OCI-M1 (cell line): ENCODE measurements at places on chromosomes 4 and X.

GRCh38 chr4:36292556-36293188, 11.3 kb downstream of the DTHD1 start:
- DNase-seq = peak; percentile 24

GRCh38 chr4:94758700-94759399, 1.1 kb downstream of the BMPR1B start:
- DNase-seq = no peak

DNA sequence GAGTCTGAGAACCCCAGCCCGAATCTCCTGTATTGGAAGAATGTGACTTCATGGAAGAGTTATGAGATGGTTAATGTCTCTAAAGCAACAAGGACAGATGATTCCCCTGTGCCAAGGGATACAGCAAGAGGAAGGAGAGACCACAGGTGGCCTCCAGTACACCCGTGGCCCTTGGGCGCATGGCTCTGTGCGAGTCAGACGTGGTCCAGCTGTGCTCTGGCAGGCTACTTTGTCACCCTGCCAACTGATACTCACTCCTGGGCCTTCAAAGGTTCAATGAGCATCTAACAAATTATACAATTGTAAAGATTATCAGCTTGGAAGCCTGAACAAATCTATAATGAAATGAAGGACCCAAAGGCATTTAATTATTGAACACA, 71.7 kb downstream of the NYX start:
- no peak for DNase-seq

GRCh38 chr4:183492791-183493222, 12.1 kb upstream of the ING2 start:
- DNase-seq = no peak

DNA sequence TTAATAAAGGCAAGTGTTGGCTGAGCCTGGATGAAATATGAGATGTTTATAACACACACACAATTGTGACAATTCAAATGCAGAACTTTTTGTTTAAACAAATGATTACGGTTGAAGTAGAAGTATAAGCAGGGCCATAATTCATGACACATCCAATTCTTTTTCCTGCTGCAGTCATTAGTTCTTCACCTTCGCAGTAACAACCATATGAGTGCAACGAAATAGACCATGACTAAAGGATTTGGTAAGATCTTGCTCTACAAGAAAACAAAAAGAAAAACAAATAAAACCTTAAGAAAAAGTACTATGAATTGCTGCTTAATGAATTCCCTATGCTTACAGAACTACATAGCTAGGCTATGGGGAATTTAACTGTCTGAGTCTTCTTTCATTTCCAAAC, 13.9 kb upstream of the BMPR1B start:
- DNase-seq = no peak
